ENCODE measurements at places on chromosomes 11 and 22.

DNA sequence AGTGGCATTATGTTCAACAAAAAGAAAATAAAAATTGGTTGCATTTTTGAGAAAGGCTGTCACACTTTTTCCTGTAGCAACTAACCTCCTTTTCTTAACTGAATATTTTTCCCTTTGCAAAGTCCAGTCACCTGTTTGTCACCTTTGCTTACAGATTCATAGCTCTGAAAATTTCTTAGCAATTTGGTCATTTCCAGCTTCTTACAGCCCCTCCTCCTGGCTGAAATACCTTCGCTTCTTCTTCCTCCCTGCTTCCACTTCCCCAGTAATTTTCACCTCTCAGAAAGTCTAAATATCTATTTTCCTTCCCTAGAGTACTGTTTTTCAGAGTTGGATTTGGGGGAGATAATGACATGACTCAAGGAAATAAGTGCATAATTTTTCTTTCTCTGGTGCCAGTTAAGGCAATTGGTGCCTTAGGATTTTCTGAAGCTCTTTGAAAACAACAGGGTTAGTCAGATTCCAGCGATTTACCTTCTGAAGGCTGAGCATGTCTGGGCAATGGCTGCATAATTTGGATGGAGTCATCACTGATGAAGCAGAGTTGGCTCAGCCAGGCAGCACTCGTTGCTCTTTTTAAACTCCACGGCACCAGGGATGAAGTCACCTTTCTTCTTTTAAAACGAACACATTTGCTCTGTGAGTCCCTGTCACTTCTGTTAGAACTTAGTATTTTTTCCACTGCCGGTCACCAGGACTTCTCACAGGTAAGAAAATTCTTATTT, 62.1 kb upstream of the AMOTL1 start:
- DNase-seq = no peak

GRCh38 chr11:115705200-115705599, 201.0 kb upstream of the CADM1 start:
- no peak for DNase-seq

- no peak for DNase-seq
Measured at GRCh38 chr22:39101226-39101625, 4.2 kb downstream of the APOBEC3H start.

DNA sequence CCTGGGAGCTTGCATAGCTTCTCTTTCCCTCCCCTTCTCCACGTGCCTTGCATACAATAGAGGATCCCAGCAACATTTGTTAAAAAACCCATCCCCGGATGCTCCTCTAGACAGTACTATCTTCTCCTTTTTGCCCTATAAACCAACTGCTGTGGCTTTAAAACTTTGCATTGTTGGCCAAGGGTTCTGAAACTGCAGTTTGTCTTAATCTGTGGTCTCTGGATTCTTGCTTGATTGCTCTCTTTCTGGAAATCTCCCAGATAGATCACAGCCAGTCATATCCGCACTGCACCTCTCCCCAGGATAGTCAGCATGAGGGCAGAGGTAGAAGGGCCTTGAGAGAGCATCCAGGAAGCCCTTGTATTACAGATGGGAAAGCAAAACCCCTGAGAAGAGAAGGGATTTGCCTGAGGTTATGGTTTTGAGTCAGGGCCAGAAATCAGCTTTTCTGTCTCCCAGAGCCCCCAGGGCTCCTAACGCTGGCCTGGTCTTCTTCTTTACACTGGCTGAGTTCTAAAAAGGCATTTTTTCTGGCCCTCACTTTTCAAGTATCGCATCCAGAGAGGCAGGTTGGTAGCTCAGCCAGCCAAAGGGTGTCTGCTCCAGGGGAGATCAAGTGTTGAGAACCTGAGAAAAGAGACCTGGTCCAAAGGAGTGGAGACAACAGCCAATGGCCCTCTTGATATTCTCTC, 70.6 kb downstream of the ADM start:
- no peak for DNase-seq

GRCh38 chr11:123251657-123252344, 56.8 kb upstream of the CLMP start:
- no peak for DNase-seq

- DNase-seq = no peak
Measured at GRCh38 chr22:48979482-48979881, 848.2 kb downstream of the BRD1 start.

DNA sequence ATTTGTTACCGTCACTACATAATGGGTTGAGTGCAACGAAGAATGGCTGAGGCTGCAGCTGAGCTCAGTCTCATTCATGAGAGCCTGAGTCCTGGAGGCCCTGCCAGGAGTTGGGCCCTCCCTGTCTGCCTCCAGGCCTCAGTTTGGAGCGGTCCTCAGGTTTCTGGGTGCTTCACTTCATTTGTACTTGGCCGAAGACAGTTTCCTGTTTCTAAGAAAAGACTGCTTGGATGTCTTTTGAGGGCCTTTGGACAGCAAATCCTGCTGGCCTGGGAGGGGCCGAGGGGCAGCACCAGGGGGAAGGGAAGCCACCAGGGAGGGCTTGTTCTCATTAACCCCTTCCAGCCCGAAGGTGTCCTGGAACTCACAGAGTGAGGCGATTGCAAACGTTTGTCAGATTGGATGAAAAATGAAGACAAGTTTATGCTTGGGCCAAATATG, 163.1 kb downstream of the ETS1 start:
- no peak for DNase-seq

- DNase-seq = no peak
Measured at GRCh38 chr11:115845872-115846271, 341.7 kb upstream of the CADM1 start.

DNA sequence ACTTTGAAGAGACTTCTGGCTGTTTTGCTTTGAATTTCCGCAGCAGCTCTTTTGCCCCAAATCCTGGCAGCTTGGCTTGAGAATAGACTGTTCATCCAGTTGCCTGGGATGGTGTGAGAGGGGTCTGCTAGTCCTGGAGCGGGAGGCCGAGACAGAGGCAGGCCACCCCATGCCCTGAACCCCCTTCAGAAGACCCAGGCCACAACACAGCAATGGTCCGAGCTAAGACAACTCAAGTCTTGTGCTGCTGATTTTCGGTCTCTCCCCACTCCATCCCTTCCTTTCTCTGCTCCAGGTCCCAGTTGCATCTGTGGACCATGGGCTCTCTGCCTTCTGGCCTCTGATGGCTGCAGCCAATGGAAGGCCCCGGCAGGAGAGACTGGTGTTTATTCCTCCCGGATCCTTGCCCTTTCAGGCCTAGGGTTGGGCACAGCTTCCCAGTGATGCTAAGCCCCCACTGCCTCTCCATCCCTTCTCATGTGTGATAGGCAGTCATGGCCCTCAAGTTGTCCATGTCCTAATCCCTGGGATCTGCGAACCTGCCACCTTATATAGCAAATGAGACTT, 31.9 kb upstream of the TP53I11 start:
- no peak for DNase-seq

DNA sequence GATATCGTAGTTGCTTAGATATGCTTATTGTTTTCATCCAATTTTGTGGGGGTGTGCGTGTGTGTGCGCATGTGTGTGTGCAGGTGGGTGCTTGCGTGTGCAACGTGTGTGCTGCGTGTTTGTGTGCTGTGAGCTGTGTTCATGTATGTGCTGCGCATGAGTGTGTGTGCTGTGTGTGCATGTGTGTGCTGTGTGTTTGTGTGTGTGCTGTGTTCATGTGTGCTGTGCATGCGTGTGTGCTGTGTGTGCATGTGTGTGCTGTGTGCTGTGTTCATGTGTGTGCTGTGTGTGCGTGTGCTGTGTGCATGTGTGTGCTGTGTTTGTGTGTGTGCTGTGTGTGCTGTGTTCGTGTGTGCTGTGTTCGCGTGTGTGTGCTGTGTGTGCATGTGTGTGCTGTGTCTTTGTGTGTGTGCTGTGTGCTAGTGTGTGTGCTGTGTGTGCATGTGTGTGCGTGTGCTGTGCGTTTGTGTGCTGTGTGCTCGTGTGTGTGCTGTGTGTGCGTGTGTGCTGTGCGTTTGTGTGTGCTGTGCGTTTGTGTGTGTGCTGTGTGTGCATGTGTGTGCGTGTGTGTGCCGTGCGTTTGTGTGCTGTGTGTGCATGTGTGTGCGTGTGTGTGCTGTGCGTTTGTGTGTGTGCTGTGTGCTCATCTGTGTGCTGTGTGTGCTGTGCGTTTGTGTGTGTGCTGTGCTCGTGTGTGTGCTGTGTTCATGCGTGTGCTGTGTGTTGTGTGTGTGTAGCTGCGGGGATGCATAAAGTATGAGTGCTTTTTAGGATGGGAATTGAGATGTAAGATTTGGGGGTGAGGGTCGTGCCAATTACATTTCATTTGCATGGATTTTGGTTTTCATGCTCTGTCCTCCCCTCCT, 7.6 kb downstream of the IGF2 start:
- DNase-seq = no peak

GRCh38 chr11:119332111-119332765, 2.1 kb upstream of the RNF26 start:
- DNase-seq = no peak

DNA sequence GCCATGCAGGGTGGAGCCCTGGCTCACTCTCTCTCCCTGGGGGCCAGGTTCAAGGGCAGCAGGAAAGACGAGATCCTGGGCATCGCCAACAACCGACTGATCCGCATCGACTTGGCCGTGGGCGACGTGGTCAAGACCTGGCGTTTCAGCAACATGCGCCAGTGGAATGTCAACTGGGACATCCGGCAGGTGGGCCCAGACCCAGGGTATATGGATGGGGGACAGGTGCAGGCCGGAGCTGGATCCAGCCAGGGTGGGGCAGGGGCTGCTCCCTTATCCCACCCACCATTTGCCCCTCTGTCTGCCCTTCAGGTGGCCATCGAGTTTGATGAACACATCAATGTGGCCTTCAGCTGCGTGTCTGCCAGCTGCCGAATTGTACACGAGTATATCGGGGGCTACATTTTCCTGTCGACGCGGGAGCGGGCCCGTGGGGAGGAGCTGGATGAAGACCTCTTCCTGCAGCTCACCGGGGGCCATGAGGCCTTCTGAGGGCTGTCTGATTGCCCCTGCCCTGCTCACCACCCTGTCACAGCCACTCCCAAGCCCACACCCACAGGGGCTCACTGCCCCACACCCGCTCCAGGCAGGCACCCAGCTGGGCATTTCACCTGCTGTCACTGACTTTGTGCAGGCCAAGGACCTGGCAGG, 2.9 kb downstream of the TRPT1 start:
- DNase-seq = no peak

DNA sequence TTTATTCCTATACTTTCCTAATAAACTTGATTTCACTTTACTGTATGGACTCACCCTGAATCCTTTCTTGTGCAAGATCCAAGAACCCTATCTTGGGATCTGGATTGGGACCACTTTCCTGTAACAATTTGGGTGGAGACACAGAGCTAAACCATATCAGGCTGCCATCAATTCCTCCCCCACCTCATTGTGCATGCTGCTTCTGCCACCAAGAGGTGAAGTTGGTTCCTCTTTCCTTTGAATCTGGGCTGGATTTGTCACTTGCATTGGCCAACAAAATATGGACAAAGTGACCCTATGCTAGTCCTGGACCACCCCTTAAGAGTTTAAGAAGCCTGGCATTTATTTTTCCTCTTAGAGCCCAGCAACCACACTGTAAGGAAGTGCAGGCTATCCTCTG, 39.4 kb upstream of the CEP295 start:
- DNase-seq = no peak

- no peak for DNase-seq
Measured at GRCh38 chr11:73463359-73463758, 87.2 kb downstream of the RELT start.

- DNase-seq = no peak
Measured at GRCh38 chr22:24873226-24873625, 67.2 kb downstream of the SGSM1 start.

DNA sequence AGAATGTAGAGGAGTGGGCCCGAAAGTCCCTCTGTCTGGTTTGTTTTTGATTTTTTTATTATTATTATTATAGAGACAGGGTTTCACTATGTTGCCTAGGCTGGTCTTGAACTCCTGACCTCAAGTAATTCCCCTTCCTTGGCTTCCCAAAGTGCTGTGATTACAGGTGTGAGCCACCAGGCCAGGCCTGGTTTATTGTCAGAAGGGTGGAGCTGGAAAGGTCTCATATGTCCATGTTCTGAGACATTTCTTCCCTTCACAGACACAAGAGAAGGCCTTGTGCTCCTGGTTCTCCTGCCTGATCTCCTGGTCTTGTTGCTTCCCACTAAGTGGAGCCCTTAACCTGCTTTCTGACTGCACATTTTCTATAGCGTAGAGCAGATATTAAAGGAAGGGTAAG, 46.0 kb upstream of the CLPB start:
- DNase-seq = no peak

- DNase-seq = no peak
Measured at GRCh38 chr11:16917941-16918340, 96.3 kb downstream of the PLEKHA7 start.

- DNase-seq = no peak
Measured at GRCh38 chr11:83641511-83641910, 355.3 kb upstream of the CCDC90B start.

GRCh38 chr11:45676522-45677095, 11.2 kb upstream of the CHST1 start:
- no peak for DNase-seq

GRCh38 chr11:24206030-24206429, 290.8 kb upstream of the LUZP2 start:
- no peak for DNase-seq

GRCh38 chr22:18066181-18066859, 11.5 kb upstream of the PEX26 start:
- DNase-seq = no peak

DNA sequence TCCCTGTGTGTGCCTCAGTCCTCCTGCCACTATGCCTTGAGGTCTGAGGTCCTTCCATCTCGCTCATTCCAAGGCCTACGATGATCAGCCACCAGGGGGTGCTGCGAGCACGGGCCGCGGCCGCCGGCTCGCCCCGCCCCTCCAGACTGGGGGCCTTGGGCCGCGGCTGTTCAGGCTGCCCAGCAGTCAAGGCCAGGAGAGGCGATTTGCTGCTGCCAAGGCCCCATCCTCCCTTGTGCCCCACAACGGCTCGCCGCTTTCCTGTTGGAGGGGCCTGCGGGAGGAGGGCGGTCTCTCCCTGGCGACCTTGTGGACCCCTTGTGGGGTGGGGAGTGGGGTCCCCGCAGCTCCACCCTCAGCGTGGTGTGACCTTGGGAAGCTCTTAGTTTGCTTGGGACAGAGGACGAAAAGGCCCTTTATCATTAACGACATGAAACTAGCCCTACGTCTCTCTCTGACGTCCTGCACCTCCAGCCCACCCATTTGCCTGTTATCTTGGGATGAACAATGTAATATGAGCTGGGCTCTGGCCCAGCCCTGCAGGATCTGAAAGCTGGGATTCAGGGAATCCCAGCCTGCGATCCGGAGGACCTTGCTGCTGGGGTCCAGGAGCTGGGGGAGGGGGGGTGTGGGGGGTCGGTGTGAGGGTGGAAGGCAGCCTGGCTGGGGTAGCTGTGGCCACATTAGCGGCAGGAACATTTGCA, 5.3 kb upstream of the GALR3 start:
- DNase-seq = peak; percentile 95

DNA sequence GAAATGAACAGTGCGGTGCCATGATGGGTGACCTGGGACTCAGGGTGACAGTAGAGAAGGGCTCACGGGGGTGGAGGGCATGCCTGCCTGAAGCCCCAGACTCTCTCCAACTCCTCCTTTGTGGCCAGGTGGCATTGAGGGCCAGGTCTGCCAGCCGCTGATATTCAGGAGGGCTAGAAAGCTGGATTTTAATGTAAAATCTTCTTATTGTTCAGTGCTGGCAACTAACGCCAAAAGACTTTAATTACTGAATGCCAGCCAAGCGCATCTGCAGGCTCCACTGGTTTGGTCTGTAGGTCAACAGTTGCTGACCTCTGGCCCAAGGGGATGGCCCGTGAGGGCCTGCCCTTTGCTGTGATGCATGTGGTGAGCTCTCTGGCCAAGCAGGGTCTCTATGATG, 10.3 kb downstream of the MRGPRG start:
- no peak for DNase-seq

- DNase-seq = no peak
Measured at GRCh38 chr22:36371920-36372319, 15.8 kb downstream of the MYH9 start.

Measured in GM13976 (cell line).